ENCODE measurements at places on chromosomes 12 and 14.

DNA sequence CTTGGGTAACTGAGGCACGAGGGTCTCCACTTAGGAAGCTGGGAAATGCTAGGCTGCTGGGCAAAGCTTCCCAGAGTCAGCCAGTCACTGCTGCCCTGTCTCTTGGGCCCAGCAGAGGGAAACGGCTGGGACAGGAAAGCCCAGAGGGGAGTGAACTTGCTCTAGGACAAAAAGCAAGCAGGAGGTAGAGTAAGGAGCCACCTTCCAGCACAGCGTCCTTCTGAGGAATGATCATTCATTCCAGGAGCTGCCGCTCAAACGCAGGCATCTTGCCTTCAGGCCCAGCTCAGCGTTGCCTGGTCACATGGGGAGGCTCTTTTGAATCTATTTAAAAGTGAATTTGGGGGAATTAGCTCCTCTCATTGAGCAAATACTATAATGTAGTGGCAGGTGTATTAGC is 118.6 kb downstream of the CRACR2A start:
- DNase-seq: no peak

DNA sequence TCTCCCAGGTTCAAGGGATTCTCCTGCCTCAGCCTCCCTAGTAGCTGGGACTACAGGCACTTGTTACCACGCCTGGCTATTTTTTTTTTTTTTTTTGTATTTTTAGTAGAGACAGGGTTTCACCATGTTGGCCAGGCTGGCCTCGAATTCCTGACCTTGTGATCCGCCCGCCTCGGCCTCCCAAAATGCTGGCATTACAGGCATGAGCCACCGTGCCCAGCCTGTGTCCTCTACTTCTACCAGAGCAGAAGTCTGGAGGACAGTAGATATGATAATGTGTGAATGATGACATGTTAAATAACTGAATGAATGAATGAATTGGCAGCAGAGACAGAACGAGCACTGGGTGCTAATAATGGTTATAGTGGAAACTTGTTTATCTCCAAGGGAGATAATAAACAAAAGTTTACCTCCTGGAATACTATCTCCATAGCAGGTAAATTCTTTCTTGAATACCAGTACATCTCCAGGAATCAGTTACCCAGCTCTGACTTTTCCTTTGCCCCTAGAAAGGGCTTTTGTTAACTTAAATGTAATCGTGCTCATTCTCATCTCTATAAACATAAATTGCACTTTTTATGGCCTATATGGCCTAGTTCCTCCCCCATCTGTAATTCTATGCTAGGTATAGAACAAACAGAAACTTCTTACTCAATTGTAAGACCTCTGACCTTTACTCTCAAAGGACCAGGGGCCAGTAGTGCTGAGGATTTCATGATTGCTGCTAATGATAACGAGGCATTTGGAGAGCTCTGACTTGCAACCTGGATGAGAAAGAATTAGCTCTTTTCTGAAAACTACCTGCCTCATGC is 7.2 kb upstream of the LGALS3 start:
- DNase-seq: no peak

DNA sequence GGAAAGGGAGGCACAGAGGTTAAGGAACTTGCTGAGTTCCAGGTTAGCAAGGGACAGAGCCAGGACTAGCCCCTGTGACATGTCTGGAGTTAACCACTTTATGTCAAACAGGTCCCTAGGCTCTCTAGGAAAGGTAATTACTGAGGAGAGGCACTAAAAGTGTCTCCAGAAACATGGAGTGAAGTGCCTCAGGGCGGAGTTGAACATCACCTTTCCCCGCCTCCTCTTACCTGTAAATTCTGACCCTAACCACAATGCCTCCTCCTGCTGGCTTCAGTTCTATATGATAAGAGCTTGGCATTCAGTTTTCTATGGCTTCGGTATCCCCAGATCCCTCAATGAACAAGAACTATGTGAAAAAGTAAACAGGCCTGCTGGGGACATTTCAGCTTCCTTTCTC is 18.1 kb downstream of the RPH3A start:
- DNase-seq: no peak

GRCh38 chr12:76219806-76220205 is 128.4 kb downstream of the BBS10 start:
- no peak for DNase-seq

GRCh38 chr12:83153177-83153576 is 466.5 kb downstream of the TMTC2 start:
- peak; percentile 20 for DNase-seq

GRCh38 chr12:1318327-1319031 is 275.9 kb downstream of the FBXL14 start:
- DNase-seq: no peak

DNA sequence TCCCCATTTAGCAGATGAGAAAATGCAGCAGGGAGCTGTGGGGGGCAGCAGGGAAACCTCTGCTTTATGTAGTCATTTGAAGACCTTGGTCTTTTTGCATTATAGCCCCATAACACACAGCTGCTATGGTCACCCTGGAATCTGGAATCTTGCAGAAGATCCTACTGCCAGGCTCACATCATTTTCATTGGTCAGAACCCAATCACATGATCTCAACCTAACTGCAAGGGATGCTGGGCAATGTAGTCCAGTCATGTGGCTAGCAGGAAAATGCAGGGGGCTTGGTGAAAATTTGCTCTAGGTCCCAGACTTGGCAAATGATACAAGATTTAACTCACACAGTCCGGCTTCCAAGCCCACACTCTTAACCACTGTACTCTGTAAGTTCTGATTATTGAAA is 1028.7 kb downstream of the AACS start:
- DNase-seq: no peak

- no peak for DNase-seq
These were observed 58.4 kb upstream of the BDKRB2 start for GRCh38 chr14:96146131-96146771.

- DNase-seq: no peak
These were observed 243.7 kb downstream of the C12orf75 start for GRCh38 chr12:105574056-105574715.

DNA sequence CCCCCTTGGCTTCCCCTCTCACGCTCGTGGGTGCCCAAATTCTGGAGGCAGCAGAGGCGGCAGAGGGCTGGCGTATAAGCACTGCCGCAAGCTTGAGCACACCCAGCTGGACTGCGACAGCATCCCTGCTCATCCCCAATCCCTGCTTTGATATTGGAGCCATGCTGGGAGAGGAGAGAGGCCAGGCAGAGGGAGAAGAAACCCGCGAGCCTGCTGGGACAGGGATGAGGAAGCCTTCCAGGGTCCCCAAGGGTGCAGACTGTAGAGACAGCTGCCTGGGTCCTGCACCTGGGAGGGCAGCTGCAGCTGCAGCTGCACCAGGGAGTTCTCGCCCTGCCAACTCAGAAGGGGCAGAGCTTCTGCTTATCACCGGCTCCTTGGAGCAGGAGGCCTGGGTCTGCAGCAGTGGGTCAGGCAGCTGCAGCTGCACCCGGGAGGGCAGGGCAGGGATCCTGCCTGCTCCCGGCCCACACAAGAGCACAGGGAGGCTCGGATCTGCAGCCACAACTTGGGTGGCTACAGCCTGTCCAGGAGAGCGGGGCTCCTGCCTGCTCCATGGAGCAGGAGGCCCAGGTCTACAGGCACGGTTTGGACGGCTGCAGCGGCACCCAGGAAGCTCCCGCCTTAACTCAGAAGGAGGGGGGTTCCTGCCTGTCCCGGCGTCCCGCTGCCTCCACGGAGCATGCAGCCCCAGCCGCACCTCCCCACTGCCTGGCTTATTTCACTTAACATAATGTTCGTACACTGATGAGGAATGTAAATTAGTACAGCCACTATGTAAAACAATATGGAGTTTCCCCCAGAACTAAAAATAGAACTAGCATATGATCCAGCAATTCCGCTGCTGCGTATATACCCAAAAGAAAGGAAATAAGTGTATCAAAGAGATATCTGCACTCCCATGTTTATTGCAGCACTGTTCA is 60.4 kb upstream of the SGPP1 start:
- DNase-seq: no peak

- DNase-seq: no peak
These were observed 129.0 kb upstream of the HMGA2 start for GRCh38 chr12:65695113-65695865.

DNA sequence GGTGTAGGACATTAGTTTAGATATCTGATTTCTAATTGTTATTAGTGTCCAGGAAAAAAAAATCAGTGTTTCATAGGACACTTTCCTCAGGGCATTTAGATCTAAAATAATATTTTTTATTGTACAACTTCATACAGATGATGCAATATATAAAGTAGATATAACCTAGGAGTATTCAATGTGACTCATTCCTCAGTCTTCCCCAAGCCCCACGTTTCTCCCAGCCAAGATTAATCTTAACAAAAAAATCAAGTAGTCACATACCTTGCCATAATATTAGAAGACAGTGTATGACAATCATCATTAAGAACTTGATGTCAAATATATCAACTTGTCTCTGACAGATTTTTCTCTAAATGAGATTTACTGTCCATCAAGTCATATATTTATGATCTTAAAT is 37.1 kb downstream of the PPFIA2 start:
- no peak for DNase-seq

DNA sequence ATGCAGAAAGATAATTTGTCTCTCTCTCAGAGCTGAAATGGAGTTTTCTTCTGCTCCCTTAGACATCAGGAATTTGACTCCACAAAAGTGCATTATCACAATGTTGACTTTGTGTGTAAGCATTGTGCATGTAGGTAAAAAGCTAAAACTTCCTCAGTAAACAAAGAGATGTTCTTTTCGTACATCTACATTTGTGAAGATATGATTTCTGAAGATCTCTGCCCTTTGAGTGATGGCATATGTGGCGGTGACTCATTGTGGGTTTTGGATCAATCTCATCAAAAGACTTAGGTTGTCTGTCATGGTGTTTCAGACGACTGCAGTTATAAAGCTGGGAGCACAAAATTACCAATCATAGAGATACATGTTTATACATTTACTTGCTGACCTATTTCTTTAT is 411.4 kb upstream of the LMO3 start:
- DNase-seq: no peak

DNA sequence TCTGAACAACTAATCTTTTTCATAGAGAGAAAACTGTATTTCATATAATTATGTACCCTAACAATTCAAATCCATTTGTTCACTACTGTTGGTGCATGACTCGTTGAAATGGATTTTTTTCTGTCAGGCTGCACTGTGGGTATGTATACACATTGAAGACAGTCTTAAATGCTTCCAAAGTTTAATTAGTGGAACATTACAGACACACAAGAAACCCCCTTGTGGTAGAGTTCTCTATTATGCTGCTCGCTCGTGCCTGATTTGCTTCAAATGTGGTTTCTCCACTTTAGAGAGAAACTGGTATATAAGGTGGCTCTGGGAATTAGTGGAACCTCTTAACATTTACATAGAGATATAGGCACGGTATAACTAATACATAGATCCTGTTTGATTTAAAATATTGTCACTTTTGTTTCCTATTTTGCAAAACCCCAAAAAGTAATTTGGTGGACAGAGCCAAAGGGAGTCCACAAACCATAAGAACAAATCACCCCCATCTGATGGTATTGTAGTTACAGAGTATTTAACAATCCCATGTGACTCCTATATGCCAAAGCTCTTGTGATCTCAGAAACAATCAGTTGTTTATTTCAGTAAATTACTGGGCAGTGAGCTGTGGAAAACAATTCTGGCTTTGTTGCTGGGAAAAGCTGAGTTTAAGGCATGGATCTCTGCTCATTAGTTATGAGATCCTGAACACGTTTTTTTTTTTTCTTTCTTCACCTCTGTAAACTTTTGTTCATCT is 159.5 kb downstream of the BRMS1L start:
- DNase-seq: no peak

GRCh38 chr14:27056586-27056985 is 458.8 kb upstream of the NOVA1 start:
- DNase-seq: no peak

- DNase-seq: peak; percentile 53
These were observed 37.9 kb downstream of the SLC38A1 start for GRCh38 chr12:46230983-46231382.

GRCh38 chr14:103624860-103625259 is 4.2 kb upstream of the KLC1 start:
- DNase-seq: peak; percentile 35

GRCh38 chr14:52095336-52095735 is 26.5 kb upstream of the NID2 start:
- DNase-seq: no peak

GRCh38 chr12:113899561-113900471 is 66.3 kb downstream of the RBM19 start:
- DNase-seq: no peak

- DNase-seq: no peak
These were observed 5.6 kb upstream of the NFATC4 start for GRCh38 chr14:24362241-24362960.

DNA sequence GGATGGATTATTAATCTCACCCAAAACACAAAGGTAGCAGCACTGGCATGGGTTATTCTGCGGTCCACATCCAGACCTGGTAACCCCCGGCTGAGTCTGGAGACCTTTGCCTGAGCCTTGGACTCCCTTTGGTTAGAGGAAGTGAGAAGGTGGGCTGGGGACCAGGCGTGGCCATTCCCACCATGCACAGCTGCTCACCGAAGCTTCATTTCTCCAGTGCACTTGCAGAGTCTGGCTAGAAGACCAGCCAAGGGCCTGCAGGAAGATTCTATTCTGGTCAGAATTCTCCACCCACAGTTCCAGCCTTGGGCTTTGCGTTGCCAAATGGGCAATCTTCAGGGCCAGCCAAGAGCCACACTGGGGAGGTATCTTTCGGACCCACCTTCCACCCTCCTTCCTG is 73.0 kb downstream of the LGMN start:
- no peak for DNase-seq

- DNase-seq: no peak
These were observed 54.2 kb downstream of the CCNK start for GRCh38 chr14:99535448-99535847.

DNA sequence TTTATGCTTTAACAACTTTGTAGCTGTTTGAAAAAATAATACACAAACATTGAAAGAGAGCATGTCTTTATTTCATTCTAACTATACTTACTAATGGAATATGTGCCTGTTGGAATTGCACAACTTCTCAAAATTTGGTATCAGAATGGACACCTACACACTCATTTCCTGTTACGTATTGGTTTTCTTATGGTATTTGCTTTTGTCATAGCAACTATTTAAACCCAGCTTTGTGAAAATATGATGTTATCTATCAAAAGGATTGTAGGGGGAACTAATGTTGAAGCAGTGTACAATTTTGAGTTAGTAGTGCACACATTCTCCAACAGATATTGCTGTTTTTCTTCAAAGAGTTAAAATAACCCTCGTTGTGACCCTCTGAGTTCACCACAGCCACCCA is 52.6 kb downstream of the RBMS2 start:
- no peak for DNase-seq

DNA sequence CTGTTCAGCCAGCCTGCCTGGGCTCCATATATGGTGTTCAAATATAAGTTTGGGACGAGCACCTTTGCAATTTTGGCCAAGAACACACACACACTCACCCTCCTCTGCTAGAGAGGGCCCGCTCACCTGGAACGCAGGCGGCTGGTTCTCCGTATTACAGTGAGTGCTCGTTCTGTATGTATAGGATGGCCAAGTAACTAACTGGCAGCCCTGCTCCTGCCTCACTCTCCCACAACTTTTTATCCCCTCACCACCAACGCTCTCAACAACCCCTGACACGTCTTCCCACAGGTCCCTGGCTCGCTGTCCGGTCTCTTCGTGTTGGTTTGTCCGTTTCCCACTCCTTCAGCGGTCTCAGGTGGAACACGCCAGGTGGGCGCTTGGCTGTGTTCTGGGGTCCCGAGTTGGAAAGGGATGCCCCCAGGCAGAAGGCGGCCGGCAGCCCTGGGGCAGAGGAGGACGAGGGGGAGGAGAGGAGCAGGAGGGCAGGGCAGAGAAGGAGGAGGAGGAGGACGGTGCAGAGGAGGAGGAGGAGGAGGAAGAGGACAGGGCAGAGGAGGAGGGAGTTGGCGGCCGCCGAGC is 398 bp upstream of the MSRB3 start:
- no peak for DNase-seq

- no peak for DNase-seq
These were observed 1035.7 kb downstream of the BCL11B start for GRCh38 chr14:98236314-98236713.

All from activated CD4-positive, alpha-beta T cell treated with anti-CD3 and anti-CD28 coated beads, Interleukin-10, Interleukin-2, amounts not matched to agents 100 ng/mL and 50 ng/mL, durations not matched to agents 16 hours and 8 hours (primary cell).